ENCODE measurements at places on chromosomes 16 and 17.

- DNase-seq = peak; percentile 47
Measured at GRCh38 chr17:5694551-5694950, 110.2 kb upstream of the NLRP1 start.

GRCh38 chr16:9437115-9437514 is 345.7 kb downstream of the HAPSTR1 start:
- DNase-seq = no peak

DNA sequence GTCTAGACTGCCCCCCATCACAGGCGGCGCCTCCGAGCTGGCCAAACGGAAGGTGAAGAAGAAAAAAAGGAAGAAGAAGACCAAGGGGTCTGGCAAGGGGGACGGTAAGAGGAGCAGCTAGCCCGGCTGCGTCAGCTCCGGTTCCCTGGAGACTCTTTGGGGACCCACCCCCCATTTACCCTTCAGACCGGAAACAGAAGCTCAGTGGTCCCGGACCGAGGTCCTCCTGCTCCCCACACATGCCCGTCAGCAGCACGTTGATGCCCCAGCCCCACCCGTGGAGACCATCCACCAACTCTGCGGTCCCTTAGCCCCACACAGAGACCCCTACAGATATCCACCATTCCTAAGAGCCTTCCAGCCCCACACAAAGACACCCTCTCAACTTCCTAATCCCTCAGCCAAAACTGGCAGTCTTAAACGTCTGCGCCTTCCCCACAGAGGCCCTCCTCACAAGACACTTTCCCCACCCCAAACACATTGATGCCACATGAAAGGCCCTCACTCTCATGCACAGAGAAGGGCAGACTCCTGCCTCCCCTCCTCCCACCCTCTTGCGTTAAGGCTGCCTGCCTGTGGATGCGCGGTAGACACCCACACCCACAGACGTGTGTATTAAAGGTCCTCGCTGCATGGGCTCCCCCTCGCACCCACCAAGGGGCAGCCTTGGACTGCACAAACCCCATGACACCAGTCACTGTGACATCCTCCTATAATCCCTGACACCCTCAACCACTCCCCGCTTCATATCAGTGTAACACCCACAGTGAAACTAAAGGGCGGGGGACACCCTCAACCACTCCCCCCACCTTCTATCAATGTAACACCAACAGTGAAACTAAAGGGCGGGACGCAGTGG is 58.2 kb upstream of the RPH3AL start:
- no peak for DNase-seq

DNA sequence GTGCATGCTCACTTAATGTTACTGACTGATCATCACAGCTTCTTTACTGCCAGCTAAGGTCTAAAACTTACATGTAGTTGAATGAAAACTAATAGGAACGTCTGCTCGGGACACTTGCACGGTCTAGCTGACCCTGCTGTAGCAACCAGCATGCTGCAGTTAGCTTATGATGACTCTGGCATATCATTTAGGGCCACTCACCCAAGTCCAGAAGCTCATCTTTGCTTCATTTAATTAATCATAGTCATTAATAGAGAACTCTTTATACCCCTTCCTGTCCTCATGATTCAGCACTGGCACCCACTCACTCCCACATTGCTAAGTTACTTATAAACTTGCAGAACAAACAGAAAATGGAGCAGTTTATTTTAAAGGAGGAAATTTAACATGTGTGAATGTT is 136.3 kb downstream of the NLK start:
- no peak for DNase-seq

- no peak for DNase-seq
Measured at GRCh38 chr17:38336838-38337237, 6.9 kb downstream of the GPR179 start.

- no peak for DNase-seq
Measured at GRCh38 chr17:6059406-6059805, 10.8 kb upstream of the WSCD1 start.

DNA sequence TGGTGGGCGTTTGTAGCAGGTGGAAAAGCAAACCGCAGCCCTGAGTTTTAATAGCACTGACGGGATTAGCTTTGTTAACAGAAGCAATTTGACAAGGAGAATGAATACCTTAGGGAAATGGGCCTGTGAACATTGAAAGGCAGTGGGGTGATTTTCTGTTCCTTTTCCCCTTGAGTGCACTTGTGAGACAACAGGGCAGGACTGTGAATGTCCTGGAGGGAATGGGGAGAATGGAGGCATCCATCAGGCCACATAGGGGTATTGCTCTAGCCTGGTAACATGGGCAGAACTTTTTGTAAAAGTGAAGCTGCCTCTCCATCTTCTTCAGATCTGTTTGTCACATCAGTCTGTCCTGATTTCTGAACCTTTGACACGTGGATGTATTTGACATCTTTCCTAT is 26.2 kb downstream of the USP43 start:
- no peak for DNase-seq

- DNase-seq = no peak
Measured at GRCh38 chr17:28720247-28720996, 637 bp downstream of the RPL23A start.

DNA sequence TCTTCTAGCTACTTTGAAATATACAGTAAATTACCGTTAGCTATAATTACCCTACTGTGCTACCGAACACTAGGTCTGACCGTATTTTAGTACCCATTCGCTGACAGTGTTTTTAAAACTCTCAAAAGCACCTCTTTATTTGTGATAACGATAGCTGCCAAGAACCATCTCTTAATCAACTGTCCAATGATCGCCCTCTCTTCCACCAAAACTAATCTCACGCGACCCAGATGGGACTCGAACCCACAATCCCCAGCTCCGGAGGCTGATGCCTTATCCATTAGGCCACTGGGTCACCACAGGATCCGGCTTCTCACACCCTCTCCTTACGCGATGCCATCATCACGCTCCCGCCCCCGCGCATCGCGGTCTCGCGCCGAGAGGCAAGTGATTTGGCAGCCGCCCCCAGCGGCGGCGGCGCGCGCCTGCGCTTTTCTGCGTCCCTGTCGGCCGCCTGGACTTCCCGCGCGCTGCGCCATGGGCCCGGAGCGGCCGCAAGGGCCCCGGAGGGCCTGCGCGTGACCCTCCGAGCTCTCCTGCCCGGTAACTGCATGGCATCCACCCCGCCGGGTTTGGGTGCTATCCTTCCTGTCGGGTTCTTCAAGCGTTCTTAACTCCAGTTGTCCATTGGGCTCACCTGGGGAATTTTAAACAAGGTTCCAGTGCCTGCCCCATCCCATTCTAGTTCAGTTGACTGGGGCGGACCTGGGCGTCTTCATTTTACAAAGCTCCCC is 15.7 kb upstream of the KPNA2 start:
- peak; percentile 91 for DNase-seq

- no peak for DNase-seq
Measured at GRCh38 chr17:81927152-81927652, 333 bp downstream of the MAFG start.

- no peak for DNase-seq
Measured at GRCh38 chr16:50888486-50889261, 146.8 kb downstream of the CYLD start.

GRCh38 chr16:83568345-83568744 is 239.4 kb upstream of the HSBP1 start:
- DNase-seq = no peak

DNA sequence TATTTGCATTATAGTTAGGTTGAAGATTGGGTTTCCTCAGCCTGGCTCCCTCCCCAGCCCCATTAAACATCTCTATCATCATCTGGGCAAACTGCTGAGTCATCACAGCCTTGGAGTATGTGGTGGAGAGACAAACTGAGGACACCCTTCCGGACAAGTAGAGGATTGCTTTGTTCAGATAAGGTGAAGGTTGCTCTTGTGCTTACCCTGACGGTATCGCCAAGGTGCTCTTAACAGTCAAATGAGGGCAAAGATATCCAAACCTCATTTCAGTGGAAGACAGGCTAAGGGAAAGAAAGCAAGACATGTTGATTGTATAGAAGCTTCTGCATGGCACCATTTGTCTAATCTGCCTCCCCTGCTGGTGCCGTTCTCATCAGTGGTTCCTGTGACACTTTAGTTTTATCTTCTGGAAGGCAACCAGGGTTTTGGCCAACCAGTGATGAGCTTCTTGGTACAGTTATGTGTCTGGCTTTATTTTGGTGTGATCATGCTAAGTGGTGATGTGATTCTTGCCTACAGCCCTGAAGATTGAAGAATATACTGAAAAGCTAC is 56.9 kb upstream of the LGALS9 start:
- DNase-seq = no peak

GRCh38 chr17:72657467-72658317 is 434.8 kb downstream of the SLC39A11 start:
- no peak for DNase-seq

DNA sequence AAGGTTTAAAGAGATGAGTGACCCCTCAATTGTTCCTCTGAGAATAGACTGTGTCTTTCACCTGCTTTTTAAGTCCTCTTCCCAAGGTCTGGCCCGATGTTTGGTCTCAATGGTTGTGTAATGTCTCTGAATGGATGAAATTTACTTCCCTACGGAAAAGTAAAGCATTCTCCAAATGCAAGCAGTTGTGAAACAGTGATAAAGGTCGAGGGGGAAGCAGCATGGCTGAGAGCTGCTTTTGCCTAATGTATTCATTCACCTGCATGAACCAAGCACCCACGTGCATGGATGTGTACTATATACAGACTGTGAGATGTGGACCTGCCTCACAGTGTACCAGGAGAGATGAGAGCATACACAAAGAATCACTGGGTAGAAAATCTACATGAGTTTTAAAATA is 11.4 kb downstream of the MRPS23 start:
- no peak for DNase-seq

- DNase-seq = no peak
Measured at GRCh38 chr17:69269131-69269998, 40.7 kb upstream of the ABCA10 start.

Measured in left renal cortex interstitium (tissue), 4 donors.